Osteocyte (in vitro differentiated cells): ENCODE measurements at places on chromosomes 7 and 10. TPM values are rescaled to one million over a fixed set of nuclear protein-coding genes. Genes with fewer than 3 reads are reported as not detected.

GRCh38 chr10:69948261-69948660 lies 104.4 kb upstream of the MACROH2A2 start:
- H3K27me3 ChIP-seq = no peaks in the 10 kb centered on the region
- H3K27ac ChIP-seq = no peak overlapping the region
- DNase-seq = no peak
- peaks cover 11% of the 10 kb centered on the region for H3K36me3 ChIP-seq

DNA sequence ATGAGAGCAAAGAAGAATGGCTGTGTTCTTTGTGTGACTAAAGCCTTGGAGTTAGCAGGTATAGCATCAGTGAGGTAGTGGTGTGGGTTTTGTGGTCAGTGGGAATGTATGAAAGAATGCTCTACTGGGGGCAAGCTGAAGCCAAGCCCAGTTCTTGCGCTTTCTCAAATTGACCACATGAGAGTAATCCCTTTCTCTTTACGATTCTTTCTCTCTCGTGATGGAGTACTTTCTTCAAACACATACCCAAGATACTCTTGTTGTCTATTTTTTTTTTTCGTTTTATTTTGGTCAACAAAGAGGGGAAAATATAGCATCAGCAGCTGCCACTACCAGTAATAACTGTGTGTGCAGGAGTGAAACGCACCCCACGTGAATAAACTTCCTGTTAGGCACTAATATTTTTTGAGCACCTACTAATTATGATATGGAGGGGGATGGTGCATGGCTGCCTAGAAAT lies 8.4 kb upstream of the PANK1 start:
- no peaks in the 10 kb centered on the region for H3K4me1 ChIP-seq
- no peaks in the 10 kb centered on the region for H3K27me3 ChIP-seq
- no peak overlapping the region for H3K4me3 ChIP-seq
- no peak for DNase-seq
- H3K27ac ChIP-seq = no peak overlapping the region
- peaks cover 2% of the 10 kb centered on the region for H3K36me3 ChIP-seq

GRCh38 chr10:126654579-126654978 lies 15.9 kb downstream of the C10orf90 start:
- no peaks in the 10 kb centered on the region for H3K4me1 ChIP-seq
- peaks cover 11% of the 10 kb centered on the region for H3K27me3 ChIP-seq
- no peak for DNase-seq
- no peak overlapping the region for H3K4me3 ChIP-seq
- no peak overlapping the region for H3K27ac ChIP-seq
- H3K36me3 ChIP-seq = no peaks in the 10 kb centered on the region

GRCh38 chr10:133277993-133278576 lies 1.4 kb upstream of the ADAM8 start:
- no peak overlapping the region for H3K4me3 ChIP-seq
- DNase-seq = no peak
- peaks cover 17% of the 10 kb centered on the region for H3K4me1 ChIP-seq
- H3K27ac ChIP-seq = no peak overlapping the region
- H3K27me3 ChIP-seq = no peaks in the 10 kb centered on the region

The LCOR gene
- total RNA-seq = 22.6 and 26.8 TPM in 2 replicates

GRCh38 chr7:18221377-18222293 lies 194.0 kb upstream of the PRPS1L1 start:
- H3K27me3 ChIP-seq = peaks cover 24% of the 10 kb centered on the region
- no peaks in the 10 kb centered on the region for H3K4me1 ChIP-seq
- no peak overlapping the region for H3K27ac ChIP-seq
- no peak for DNase-seq

The CC2D2B gene
- 0.46 TPM in 1 of 2 replicates, not detected in the other for total RNA-seq

- no peaks in the 10 kb centered on the region for H3K4me1 ChIP-seq
- H3K27ac ChIP-seq = no peak overlapping the region
- H3K27me3 ChIP-seq = peaks cover 2% of the 10 kb centered on the region
- peak; percentile 23 for DNase-seq
- peaks cover 11% of the 10 kb centered on the region for H3K36me3 ChIP-seq
Observed at GRCh38 chr7:43779045-43779812, 20.7 kb downstream of the BLVRA start.

DNA sequence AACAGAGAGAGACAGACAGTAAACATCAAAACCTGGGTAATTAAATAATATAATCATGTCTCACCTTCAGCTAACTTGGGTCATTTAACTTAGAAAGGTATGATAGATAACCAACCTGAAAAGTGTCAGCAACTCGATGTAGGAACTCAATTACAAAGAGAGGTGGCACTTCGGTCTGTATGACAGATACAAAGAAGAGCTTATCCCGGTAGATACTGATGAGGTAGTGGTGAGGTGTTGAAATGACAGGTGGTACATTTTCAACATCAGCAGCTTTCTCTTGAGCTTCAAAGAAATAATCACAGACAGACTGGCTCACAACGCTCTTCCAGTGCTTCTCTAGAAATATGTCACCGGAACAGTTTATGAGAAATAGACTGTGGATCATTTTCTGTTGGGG lies 12.6 kb downstream of the AP3M1 start:
- H3K27me3 ChIP-seq = no peaks in the 10 kb centered on the region
- H3K36me3 ChIP-seq = peaks cover 38% of the 10 kb centered on the region
- H3K4me3 ChIP-seq = no peak overlapping the region
- peaks cover 3% of the 10 kb centered on the region for H3K4me1 ChIP-seq

GRCh38 chr10:114714281-114714741 lies 56.2 kb upstream of the ABLIM1 start:
- peak overlapping the region; percentile 61 for H3K4me3 ChIP-seq
- H3K27ac ChIP-seq = peak overlapping the region; percentile 93
- peaks cover 57% of the 10 kb centered on the region for H3K4me1 ChIP-seq
- no peaks in the 10 kb centered on the region for H3K27me3 ChIP-seq

DNA sequence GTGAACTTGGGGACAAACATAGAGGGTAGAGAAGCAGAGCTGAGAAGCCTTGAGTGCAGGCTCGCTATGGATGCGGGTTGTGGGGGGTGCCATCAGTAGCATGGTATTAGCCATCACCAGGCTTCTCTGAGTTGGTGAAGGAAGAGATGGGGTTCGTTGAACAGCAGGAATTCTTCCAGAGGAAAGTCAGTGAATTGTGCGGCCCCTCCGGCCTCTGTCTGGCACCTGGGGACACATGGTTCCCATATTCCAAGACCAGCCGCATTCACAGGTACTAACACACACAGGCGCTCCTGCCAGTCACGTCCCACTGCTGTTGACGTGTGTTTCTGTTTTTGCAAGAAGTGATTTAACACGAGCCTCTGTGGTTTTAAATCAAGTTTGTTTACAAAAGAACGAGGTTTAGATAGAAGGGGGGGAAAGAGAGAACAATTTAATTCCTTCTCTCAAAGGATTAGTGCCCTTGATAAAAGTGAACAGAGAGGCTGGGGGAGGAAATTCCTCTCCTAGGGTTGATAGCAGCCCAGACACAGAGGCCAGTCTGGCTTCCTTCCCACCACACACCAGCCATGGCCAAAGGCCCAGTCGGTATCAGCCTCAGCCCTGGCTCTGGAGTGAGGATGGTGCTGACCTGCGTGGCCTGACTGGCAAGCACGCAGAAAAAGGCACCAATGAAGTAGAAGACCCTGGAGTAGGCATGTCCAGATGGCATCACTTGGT lies 252.6 kb upstream of the IGFBP3 start:
- DNase-seq = peak; percentile 71
- no peak overlapping the region for H3K27ac ChIP-seq
- no peaks in the 10 kb centered on the region for H3K36me3 ChIP-seq

GRCh38 chr7:44966731-44967538 lies 11.9 kb downstream of the MYO1G start:
- H3K36me3 ChIP-seq = no peaks in the 10 kb centered on the region
- no peak overlapping the region for H3K27ac ChIP-seq
- H3K4me3 ChIP-seq = no peak overlapping the region
- no peak for DNase-seq
- H3K27me3 ChIP-seq = no peaks in the 10 kb centered on the region
- H3K4me1 ChIP-seq = no peaks in the 10 kb centered on the region

- no peak for DNase-seq
- no peak overlapping the region for H3K4me3 ChIP-seq
- H3K27me3 ChIP-seq = no peaks in the 10 kb centered on the region
- H3K4me1 ChIP-seq = peaks cover 9% of the 10 kb centered on the region
- peaks cover 4% of the 10 kb centered on the region for H3K36me3 ChIP-seq
Observed at GRCh38 chr7:15397922-15398760, 163.7 kb downstream of the AGMO start.

GRCh38 chr7:1970895-1971294 lies 261.9 kb downstream of the MAD1L1 start:
- DNase-seq = no peak
- peaks cover 14% of the 10 kb centered on the region for H3K36me3 ChIP-seq
- no peaks in the 10 kb centered on the region for H3K4me1 ChIP-seq
- H3K27ac ChIP-seq = no peak overlapping the region

- no peaks in the 10 kb centered on the region for H3K36me3 ChIP-seq
- H3K27ac ChIP-seq = no peak overlapping the region
- no peaks in the 10 kb centered on the region for H3K27me3 ChIP-seq
- H3K4me1 ChIP-seq = no peaks in the 10 kb centered on the region
Observed at GRCh38 chr7:159125104-159125954, 19.3 kb downstream of the VIPR2 start.

DNA sequence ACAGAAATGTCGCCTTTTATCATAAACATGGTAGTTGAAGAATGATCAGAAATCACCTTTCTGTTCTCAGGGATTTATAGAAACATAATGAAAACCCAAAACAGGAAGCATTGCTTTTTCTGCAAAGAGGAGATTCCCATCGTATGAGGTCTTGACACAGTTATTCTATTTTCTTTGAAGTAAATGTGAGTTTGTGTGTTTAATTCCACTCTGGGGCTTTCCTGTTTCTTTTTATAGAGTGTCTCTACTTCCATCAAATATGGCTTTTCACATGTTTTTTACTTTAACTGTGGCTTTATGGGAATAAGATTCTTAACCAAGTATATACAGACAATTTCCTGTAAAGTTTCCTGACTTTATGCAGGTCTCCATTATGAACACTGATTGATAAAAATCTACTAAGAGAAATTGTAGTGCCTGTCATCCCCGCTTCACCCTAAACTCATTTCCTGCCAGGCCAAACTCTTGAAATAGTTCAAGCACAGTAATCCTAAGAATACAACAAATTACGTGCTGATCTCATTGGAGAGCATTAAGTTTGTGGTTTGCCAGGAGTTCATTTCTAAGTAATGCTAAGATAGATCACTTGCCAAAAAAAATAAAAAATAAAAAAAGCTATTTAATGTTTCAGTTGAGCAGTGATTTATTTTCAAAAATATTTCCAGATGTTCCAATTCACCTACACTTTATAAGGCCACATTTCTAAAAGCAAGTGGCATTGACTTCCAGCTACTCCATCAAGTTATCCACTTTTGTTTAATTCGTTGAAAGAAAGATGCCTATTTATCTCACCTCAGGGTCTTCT lies 52.2 kb upstream of the SEC61G start:
- peak overlapping the region; percentile 91 for H3K27ac ChIP-seq
- H3K36me3 ChIP-seq = peaks cover 6% of the 10 kb centered on the region
- H3K27me3 ChIP-seq = no peaks in the 10 kb centered on the region
- no peak for DNase-seq
- peak overlapping the region; percentile 14 for H3K4me3 ChIP-seq
- H3K4me1 ChIP-seq = peaks cover 40% of the 10 kb centered on the region

GRCh38 chr7:128176696-128177095 lies 64.4 kb upstream of the LEP start:
- H3K4me1 ChIP-seq = no peaks in the 10 kb centered on the region
- peaks cover 72% of the 10 kb centered on the region for H3K27me3 ChIP-seq
- no peaks in the 10 kb centered on the region for H3K36me3 ChIP-seq

The CFTR gene
- total RNA-seq = not detected in 2 replicates
